ENCODE measurements at places on chromosomes 12 and 14. TPM values are rescaled to one million over a fixed set of nuclear protein-coding genes. Genes with fewer than 3 reads are reported as not detected.
A peak's percentile ranks its signal among the peaks of the same experiment; 100 is the strongest.

DNA sequence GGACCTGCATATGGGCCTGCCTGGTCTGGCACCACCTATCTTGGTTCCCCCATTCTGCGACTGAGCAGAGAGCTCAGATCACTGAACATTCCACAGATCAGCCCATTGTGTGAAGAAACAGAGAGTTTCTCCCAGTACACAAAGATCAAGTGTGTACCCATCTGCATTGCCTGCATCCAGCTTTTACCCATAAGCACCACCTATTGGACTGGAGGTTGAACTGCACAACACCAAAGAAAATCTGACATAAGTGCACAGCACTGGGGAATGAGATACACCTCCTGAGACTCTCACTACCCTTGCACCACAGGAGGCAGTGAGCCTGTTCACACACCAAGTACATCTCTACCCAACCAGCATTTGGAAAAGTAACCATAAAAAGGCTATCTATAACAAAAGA, 362.6 kb upstream of the CLEC14A start:
- H3K36me3 ChIP-seq, result no peaks in the 10 kb centered on the region
- DNase-seq, result no peak

DNA sequence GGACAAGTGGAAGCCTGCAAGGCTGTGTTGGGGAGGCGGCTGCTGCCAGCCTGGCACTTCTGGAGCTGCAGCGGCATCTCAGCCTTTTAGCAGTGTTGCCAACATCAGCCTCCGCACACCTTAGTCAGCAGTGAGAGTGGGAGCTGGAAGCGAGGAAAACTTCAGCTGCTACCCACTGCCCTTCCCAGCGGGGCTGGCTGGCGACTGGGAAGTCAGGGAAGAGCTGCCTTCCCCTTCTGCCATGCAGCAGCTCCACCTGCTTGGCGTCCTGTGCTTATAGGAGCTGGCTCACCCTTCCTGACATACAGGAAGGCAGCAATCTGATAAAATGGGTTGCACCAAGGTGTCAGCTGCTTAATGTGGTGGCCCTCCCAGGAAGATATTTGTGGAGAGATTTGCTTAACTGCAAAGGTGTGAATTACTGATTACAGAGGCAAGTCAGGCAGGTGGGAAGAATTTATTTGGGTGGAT, 15.4 kb upstream of the PLEKHG3 start:
- H3K27me3 ChIP-seq, result no peaks in the 10 kb centered on the region
- H3K36me3 ChIP-seq, result no peaks in the 10 kb centered on the region
- DNase-seq, result no peak

DNA sequence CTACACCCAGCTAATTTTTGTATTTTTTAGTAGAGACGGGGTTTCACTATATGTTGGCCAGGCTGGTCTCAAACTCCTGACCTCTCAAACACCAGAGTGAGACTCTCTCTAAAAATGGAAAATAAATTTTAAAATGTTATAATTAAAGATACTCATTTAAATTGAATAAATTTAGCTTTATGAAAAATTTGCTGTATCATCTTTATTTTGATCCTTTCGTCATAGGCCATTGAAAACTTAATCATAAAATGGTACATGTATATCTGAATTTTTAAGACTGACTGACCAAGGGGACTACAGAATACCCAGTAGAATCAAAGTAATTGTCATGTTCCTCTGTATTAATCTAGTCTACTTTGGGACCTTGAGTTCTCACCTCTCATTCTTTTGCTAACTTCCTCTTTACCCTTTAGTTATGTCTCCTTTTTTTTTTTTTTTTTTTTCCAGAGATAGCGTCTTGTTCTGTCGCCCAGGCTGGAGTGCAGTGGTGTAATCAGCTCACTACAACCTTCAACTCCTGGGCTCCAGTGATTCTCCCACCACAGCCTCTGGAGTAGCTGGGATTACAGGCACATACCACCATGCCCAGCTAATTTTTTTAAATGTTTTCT, 9.5 kb downstream of the RAB5B start:
- peaks cover 73% of the 10 kb centered on the region for H3K36me3 ChIP-seq
- no peak for DNase-seq
- peaks cover 6% of the 10 kb centered on the region for H3K4me1 ChIP-seq
- no peak overlapping the region for H3K27ac ChIP-seq

DNA sequence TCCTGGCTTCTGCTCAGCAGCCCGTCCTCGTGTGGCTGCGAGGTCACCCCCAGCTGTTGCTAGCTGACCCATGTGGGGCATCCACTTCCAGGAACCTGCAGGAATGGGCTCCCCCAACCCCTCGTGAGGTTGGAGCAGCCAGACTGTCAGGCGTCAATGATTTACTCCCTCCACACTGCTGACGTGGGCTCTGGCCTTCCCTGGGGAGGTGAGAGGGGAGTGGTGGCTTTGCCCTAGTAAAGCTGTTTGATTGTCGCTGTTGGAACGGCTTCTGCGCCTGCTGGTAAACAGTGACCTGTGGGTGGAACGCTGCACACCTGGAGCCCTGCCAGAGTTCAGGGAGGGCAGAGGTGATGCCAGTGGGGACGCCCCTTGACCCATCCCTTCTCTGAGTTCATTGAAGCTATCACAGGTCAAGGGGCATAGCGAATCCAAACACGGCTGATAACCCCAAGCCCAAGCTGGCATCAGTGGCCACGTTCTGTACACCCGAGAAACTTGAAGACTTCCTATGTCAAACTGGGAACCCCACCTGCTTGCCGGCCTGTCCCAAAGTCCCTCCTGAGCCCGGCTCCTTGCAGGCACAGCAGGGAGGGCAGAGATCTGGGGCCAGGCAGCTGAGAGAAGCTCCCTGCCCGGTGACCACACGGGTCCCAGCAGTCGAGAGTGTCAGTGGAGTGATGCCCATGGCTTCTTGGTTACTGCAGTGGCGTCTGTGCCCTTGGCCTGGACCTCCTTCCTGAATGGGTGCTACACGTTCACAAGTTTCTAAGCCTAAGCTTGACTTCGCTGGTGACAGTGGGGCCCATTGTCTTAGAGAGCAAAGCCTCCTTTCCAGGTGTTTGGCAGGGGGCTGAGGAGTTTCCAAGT, 2.7 kb downstream of the ASPG start:
- DNase-seq, result no peak
- peaks cover 5% of the 10 kb centered on the region for H3K27me3 ChIP-seq
- no peak overlapping the region for H3K27ac ChIP-seq
- H3K4me1 ChIP-seq, result peaks cover 4% of the 10 kb centered on the region

DNA sequence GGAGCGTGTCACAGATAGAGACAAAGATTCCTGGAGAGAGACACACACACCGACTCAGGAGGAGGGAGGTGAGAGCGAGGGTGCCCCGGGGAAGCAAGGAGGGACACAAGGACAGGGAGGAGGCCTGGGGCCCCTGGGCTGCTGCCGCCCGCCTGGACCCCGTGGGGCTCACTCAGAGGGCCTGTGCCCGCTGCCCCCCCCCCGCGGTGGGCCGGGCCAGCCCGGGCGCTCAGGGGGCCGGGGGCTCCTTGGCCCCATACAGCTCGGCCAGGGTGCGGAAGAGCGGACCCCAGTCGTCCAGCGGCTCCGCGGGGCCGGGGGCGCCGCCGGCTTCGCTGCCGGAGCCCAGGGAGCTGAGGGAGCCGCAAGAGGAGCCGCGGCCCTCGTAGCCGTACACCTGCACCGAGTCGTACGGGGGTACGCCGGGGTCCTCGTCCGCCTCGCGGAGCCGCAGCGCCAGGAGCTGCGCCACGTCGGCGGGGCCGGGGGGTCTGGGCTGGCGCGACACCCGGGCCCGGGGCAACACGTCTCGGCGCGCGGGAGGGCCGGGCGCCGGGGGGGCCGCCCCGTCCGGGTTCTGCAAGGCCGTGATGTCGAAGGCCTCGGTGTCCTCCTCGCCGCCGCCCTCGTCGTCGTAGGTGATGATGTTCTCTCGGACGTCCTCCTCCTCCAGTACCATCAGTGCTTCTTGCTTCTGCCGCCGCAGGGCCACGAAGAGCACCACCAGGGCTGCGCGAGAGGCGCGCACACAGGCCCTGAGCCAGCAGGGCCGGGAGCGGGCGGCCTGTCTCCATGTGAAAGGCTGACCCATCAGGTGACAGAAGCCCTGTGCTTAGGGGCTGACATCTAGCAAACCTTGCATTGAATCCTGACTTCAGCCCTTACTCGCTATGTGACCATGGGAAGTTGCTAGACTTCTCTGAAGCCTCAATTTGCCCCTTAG, 6.0 kb downstream of the PSMB11 start:
- H3K4me3 ChIP-seq, result no peak overlapping the region
- no peak for DNase-seq
- no peaks in the 10 kb centered on the region for H3K27me3 ChIP-seq
- no peaks in the 10 kb centered on the region for H3K36me3 ChIP-seq
- H3K27ac ChIP-seq, result no peak overlapping the region
- H3K4me1 ChIP-seq, result no peaks in the 10 kb centered on the region

GRCh38 chr14:45222485-45223262, 30.3 kb downstream of the MIS18BP1 start:
- no peaks in the 10 kb centered on the region for H3K4me1 ChIP-seq
- DNase-seq, result no peak
- H3K36me3 ChIP-seq, result peaks cover 16% of the 10 kb centered on the region
- no peaks in the 10 kb centered on the region for H3K27me3 ChIP-seq

DNA sequence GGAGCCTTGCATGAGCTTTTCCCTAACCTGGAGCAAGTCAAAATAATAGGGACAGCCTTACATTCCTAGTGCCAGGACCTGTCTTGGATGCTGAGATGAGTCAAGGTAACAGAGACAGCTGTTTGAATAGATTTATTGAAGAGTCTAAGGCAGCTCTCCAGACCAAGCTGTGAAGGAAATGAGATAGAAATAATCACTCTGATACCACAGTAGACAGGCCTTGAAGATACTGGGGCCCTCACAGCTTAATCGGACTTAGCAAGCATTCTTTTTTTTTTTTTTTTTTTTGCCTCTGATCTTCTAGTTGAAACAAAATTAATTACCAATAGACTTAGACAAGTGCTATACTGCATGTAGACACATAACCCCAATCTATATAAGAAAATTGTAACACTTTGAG, 3.1 kb upstream of the RNASE9 start:
- DNase-seq, result no peak
- no peaks in the 10 kb centered on the region for H3K27me3 ChIP-seq
- H3K4me1 ChIP-seq, result no peaks in the 10 kb centered on the region
- H3K4me3 ChIP-seq, result no peak overlapping the region
- H3K36me3 ChIP-seq, result no peaks in the 10 kb centered on the region

GRCh38 chr14:24834956-24835355, 201.0 kb upstream of the GZMB start:
- no peaks in the 10 kb centered on the region for H3K4me1 ChIP-seq
- H3K27me3 ChIP-seq, result no peaks in the 10 kb centered on the region
- no peaks in the 10 kb centered on the region for H3K36me3 ChIP-seq
- no peak overlapping the region for H3K27ac ChIP-seq
- DNase-seq, result no peak
- H3K4me3 ChIP-seq, result no peak overlapping the region

GRCh38 chr12:65632131-65632855, 192.0 kb upstream of the HMGA2 start:
- no peaks in the 10 kb centered on the region for H3K36me3 ChIP-seq
- no peak overlapping the region for H3K4me3 ChIP-seq
- peak overlapping the region; percentile 17 for H3K27ac ChIP-seq

- H3K27me3 ChIP-seq, result no peaks in the 10 kb centered on the region
- no peak overlapping the region for H3K4me3 ChIP-seq
- no peak overlapping the region for H3K27ac ChIP-seq
- DNase-seq, result no peak
- H3K36me3 ChIP-seq, result no peaks in the 10 kb centered on the region
These were observed 787.2 kb downstream of the GALC start for GRCh38 chr14:87205811-87206210.

- H3K4me3 ChIP-seq, result peak within 1 kb of the TSS; percentile 46
- no peaks in the 10 kb centered on the region for H3K27me3 ChIP-seq
- peak within 1 kb of the TSS; percentile 85 for H3K27ac ChIP-seq
- H3K36me3 ChIP-seq, result no peaks in the 10 kb centered on the region
- H3K4me1 ChIP-seq, result peaks cover 59% of the 10 kb centered on the region
These were observed at the start of gene IFI27 for GRCh38 chr14:94110552-94111181. IFI27 (plus strand) TSS chr14:94110736.

- DNase-seq, result no peak
- H3K4me1 ChIP-seq, result no peaks in the 10 kb centered on the region
- no peaks in the 10 kb centered on the region for H3K36me3 ChIP-seq
- H3K4me3 ChIP-seq, result no peak overlapping the region
- H3K27ac ChIP-seq, result no peak overlapping the region
These were observed 249.9 kb downstream of the AEBP2 start for GRCh38 chr12:19689226-19689625.

Gene ADAMTS20
- total RNA-seq, result not detected

DNA sequence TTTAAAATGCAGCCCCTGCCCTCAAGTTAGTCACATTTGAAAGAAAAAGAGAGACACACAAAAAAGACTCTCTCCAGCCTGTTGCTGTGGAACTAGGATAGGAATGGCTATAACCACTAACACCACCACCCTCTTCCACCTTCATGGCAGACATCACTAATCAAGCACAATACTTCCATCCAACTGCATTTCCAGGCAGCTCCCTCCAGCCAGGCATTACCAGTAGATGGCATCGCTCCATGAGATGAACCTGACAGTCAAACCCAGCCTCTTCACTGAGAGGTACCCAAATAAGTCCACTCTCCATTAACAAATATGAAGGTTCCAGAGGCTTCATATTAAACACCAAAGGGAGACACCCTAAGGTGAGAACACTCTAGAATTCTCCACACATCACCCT, 24.4 kb downstream of the SLC8B1 start:
- H3K4me1 ChIP-seq, result no peaks in the 10 kb centered on the region
- peaks cover 65% of the 10 kb centered on the region for H3K36me3 ChIP-seq
- no peak overlapping the region for H3K4me3 ChIP-seq
- H3K27ac ChIP-seq, result no peak overlapping the region
- DNase-seq, result no peak

DNA sequence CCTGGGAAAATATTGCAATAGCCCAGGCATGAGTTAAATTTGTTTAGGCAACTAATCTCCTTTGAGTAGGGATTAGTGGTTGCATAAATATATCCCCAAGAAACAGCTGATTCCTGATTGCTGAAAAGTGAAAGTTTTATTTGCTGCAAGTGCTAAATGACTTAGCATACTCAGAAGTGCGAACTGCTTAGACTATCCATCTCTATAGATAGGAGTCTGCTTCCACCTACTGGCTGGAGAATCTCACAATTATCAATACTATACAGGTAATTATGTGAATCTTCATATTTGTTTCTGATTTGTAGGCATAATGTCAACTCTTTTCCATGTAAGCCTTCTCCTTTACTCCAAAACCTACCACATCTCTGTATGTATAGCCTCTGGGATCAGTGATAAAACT, 12.0 kb upstream of the SLCO1B3 start:
- H3K4me3 ChIP-seq, result no peak overlapping the region
- no peaks in the 10 kb centered on the region for H3K4me1 ChIP-seq
- DNase-seq, result no peak
- H3K36me3 ChIP-seq, result no peaks in the 10 kb centered on the region

DNA sequence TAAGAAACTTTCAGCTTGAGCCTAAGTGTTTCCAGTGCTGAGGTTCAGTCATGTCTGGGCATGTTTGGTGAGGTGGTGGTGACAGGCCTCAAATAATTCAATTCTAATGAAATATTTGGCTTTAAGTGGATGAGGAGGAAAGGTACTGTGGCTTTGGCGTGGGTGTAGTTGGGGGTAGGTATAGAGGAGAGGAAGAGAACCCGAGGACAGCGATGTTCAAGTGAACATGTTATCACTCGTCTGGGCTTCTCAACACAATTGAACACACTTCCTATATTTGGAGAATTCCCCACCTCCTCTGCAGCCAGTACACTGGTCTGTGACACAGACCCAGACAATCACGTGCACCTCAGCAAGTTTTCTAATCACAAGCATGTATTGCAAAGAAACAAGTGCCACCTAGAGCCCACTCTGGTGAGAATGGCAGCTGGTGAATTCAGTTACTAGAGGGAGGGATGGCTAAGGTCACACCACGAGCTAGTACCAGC, 53.0 kb downstream of the IFNG-AS1 start:
- no peaks in the 10 kb centered on the region for H3K4me1 ChIP-seq
- H3K27ac ChIP-seq, result no peak overlapping the region
- H3K27me3 ChIP-seq, result no peaks in the 10 kb centered on the region
- H3K36me3 ChIP-seq, result no peaks in the 10 kb centered on the region
- no peak overlapping the region for H3K4me3 ChIP-seq

Gene TMEM121
- total RNA-seq, result 9.3 TPM

Data from vagina (tissue), 2 donors.